Forelimb muscle (tissue), 1 donor: ENCODE measurements at places on chromosomes 5 and 9.

DNA sequence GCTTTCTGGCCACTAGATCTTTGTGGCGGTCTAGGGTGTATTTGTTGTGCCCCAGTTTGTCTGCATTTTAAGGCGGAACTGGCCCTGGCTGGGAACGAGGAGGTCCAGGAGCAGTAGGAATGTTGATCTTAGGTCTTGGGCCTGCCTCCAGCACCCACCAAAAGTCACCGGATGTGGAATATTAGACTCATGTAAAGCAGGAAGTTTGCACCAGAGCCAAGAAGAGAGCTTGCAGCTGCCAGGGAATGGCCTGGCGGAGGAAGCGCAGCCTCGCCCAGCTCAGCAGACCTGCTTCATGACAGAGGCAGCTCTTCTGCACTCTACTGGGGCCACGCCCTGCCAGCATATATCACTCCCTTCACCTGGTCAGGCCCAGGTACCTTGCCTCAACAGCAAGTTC, 3.3 kb downstream of the GPX3 start:
- DNase-seq, result no peak

- no peak for DNase-seq
Measured at GRCh38 chr9:136295542-136296433, 8.1 kb downstream of the CCDC187 start.

GRCh38 chr9:21974343-21974721, 19.9 kb downstream of the CDKN2A start:
- DNase-seq, result no peak

- DNase-seq, result no peak
Measured at GRCh38 chr9:1355656-1356055, 305.5 kb downstream of the DMRT2 start.
